Heart right ventricle (tissue), 16 donors: ENCODE measurements at places on chromosomes 7 and 10. TPM values are rescaled to one million over a fixed set of nuclear protein-coding genes. Genes with fewer than 3 reads are reported as not detected.

GRCh38 chr10:91036807-91037411, 116.0 kb upstream of the ANKRD1 start:
- DNase-seq: no peak

GRCh38 chr10:1595242-1595600, 142.1 kb downstream of the ADARB2 start:
- DNase-seq: no peak

GRCh38 chr10:132100556-132101349, 35.0 kb downstream of the JAKMIP3 start:
- no peak for DNase-seq

The DOCK4 gene
- 2.6 TPM for polyA plus RNA-seq

The CYP2E1 gene
- polyA plus RNA-seq: 0.80 TPM

- DNase-seq: no peak
These were observed 300.5 kb upstream of the MYO3A start for GRCh38 chr10:25633542-25633941.

DNA sequence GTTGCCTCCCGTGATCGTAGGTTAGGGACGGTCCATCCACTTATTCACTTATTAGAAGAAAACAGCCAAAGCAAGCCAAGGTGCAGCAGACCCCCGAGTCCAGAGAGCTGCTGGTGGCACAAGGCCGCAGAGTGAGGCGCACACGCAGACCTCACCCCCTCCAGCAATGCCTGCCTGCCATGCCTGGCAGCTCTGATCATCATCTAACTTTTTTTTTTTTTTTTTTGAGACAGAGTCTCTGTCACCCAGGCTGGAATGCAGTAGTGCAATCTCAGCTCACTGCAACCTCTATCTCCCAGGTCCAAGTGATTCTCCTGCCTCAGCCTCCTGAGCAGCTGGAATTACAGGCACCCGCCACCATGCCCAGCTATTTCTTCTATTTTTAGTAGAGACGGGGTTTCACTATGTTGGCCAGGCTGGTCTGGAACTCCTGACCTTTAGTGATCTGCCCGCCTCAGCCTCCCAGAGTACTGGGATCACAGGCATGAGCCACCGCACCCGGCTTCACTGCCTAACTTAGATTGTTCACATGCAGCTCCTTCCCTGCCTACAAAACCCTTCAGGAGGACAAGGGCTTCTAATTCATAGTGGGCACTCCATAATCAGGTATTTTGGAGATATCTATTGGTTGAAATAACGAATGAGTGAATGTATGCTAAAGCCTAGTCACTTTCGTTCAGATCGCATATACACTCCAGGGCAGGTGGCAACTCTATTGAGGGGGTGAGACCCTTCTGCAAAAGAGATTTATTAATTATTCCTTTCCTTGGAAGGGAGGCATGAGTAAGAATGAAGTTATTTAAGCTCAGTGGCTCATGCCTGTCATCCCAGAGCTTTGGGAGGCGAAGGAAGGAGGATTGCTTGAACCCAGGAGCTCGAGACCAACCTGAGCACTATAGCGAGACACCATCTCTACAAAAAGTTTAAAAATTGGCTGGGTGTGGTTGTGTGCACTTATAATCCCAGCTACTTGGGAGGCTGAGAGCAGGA, 15.9 kb downstream of the TRIM56 start:
- no peak for DNase-seq

DNA sequence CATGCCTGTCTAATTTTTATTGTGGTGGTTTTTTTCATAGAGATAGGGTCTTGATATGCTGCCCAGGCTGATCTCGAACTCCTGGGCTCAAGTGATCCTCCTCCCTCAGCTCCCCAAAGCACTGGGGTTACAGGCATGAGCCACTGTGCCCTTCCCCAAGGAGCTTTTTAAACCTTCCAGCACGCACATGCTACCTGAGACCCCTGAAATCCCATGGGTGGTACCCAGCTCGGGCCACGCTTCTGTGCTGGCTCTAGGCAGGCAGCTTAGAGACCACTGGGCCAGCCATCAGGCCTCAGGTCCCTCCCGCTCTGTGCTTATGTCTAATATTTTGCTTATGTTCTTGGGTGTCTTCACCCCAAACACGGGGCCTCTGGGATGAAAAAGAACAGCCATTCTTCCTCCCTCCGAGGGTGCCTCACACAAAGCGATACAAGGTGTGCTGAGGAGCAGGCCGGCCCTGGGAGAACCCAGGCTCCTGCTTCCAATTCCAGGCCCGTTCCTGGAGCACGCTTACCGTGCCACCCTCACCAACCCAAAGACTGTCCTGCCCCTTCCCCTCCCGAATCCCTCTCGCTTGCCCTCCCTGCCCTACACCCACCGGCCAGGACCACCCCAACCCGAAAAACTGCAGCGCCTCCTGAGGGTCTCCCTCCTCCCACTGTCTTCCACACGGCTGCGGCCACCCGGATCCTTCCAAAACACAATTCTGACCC, 10.9 kb downstream of the SPOCK2 start:
- no peak for DNase-seq

- DNase-seq: no peak
These were observed 196.3 kb upstream of the KLF6 start for GRCh38 chr10:3981300-3981699.

- DNase-seq: no peak
These were observed 1.9 kb downstream of the LRRC72 start for GRCh38 chr7:16528520-16528919.

The DGKB gene
- polyA plus RNA-seq: under 0.01 TPM

DNA sequence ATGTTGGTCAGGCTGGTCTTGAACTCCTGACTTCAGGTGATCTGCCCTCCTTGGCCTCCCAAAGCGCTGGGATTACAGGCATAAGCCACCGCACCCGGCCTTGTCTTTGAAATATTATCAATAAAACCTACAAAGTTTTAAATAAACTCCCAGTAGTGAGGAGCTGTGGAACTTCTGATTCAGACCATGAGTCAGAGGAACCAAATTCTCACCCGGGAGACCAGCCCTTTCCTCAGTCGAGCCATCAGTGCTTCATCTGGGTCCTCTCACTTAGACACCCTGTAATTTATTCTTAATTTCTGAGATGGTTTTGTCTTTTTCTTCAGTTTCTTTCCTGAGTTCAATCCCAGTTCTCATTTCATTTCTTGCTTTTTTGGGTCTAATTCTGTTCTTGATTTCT, 68.6 kb downstream of the DYNC2I1 start:
- no peak for DNase-seq

The MSMB gene
- polyA plus RNA-seq: not detected

DNA sequence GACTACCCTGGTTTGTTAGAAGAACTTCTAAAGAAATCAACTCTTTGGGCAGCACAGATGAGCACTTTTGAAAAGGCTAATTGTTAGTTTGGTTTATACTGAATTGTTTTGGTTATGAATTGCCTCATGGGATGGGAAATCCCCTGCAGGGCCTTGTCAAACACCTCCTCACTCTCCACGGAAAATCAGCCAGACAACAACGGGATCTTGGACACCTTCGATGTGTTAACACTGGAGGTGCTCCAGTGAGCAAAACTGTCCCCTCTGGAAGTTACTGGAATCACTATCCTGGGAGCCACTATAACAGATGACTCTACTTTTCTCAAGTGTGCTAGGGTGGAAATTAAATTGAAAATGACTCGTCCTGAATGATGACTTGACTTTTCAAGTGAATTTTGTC, 38.7 kb downstream of the CDK6 start:
- no peak for DNase-seq

The TMEM176B gene
- polyA plus RNA-seq: 24.8 TPM

- no peak for DNase-seq
These were observed 86.5 kb upstream of the LRRC4 start for GRCh38 chr7:128117691-128118090.

- DNase-seq: no peak
These were observed 10.8 kb upstream of the VWC2 start for GRCh38 chr7:49762666-49763065.

- DNase-seq: no peak
These were observed 151.0 kb upstream of the AHR start for GRCh38 chr7:17147409-17147808.

The IRF5 gene
- polyA plus RNA-seq: 1.3 TPM

DNA sequence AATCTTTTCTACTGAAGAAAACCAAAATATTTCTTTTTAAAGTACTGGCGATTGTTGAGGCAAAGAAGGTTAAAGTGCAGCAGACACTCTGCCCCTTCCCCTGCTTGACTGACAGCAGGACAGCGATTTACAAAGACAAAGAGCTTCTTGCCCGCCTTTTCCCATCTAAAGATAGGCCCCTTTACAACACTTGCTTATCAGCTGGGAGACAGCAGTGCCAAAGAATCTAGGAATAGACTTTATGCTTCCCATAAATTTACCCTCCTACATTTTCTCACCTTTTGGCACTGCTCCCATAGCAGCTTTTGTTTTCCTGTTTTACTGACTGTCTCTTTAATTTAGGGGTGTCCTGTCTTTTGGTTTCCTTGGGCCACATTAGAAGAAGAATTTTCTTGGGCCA, 824.1 kb downstream of the CCSER2 start:
- no peak for DNase-seq

The AKR1C8 gene
- not detected for polyA plus RNA-seq

- DNase-seq: no peak
These were observed 3.5 kb upstream of the CCDC126 start for GRCh38 chr7:23593706-23594105.

- DNase-seq: no peak
These were observed 219.9 kb downstream of the DKK1 start for GRCh38 chr10:52533986-52534385.

DNA sequence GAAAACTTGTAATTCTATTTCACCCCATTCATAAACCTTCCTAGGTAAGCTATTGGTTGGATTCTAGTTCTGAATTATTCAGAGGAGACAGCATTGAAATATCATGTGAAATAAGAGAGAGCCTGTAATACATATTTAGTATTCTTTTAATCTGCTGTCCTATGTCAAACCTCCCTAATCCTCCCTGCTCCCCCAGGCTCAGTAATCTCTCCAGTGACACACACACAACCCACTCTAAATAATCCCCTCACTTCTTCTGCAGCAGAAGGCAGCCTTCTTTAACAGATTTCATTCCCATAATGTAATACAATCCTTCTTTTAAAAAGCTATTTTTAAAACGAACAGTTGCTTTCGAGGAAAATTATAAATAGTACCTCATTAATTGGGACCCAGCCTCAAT, 639.7 kb upstream of the AUTS2 start:
- DNase-seq: no peak

- DNase-seq: no peak
These were observed 45.0 kb downstream of the ZCCHC24 start for GRCh38 chr10:79400146-79401004.

The GFRA1 gene
- 1.3 TPM for polyA plus RNA-seq

GRCh38 chr7:129750501-129750900, 139.0 kb downstream of the NRF1 start:
- no peak for DNase-seq

GRCh38 chr10:107834706-107835105, 670.2 kb upstream of the SORCS1 start:
- no peak for DNase-seq

DNA sequence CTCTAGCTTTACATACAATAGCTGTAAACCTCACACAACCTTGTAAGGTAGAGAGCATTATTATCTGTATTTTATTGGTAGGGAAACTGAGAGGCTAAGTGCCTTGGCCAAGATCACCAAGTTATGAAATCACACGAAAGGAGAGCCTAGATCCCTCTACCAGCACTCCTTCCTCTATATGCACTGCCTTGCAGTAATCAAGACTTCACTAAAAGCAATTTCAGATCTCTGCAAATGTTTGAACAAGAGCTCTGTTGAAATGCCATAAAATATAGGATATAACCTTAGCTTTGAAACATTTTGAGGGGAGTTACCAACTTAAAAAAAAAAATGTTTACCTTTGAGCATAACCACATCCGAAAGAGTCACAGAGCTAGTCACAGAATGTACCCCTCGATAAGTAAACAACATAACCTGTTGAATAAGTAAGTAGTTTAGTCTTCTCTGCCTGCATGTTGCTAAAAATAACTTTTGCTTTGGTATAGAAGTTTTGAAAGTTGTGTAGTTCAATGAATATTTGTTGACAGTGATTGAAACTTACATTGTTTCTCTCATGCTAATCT, 709.4 kb downstream of the AUTS2 start:
- DNase-seq: no peak

DNA sequence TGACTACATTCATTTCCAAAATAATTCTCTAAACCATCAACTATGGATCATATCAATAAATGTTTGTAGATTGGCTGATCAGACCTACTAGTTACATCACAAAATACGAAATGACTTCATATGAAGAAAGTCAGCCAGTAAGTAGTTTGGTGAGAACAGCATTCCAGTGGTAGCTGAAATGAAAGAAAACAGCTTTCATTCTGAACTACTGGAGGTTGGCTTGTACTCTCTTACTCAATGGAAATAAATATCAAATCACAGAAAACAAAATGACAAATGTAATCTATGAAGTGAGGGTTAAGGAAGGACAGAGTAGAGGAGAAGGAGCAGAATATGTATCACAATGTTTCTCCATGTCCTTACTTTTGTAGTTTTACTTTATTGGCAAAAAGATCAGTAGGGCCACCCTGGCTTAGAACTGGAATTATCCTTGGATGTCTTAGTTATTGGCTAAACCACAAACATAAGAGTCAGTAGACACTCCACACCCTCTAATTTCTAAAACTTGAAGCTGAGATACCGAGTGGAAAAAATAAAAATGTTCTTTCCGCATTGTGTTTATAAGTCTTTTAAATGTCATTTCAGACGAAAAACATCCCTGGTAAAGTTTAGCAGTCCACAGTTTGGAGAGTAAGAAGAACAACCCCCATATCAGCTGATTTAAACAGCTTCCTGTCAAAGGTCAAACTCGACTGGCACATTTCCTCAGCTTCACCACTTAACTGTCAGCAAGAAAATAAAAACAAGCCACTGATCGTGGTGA, 74.0 kb upstream of the DGKI start:
- no peak for DNase-seq

DNA sequence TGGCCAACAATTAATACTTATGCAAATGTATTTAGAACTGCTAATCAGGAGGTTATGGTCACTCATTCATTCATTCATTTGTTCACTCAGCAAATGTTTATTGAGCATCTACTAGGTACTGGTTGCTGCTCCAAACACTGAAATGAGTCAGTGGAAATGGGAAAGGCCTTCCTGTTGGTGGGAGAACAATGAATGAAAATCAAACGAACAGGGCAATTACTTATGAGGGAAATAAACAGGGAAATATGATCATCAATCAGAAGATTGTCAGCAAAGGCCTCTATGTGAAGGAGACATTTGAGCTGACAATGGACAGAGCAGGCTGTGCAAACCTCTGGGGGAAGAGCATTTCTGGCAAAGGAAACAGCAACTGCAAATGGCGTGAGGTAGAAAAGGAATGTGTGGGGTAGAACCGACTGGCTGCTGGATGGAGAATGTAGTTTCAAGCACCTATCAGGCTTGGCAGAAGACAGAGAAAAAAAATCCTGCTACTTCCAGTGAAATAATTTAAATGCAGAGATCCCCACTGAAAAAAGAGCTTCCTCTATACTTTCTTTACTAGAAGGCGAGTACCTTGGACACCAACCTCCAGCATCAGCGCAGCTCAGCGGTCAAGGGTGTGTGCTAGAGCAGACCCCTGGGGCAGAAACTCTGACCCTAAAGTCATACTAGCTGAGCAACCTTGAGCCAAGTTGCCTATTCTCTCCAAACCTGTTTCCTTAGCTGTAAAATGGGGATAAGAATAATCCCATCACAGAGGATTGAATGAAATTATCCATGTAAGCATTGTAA, 108.8 kb upstream of the EEPD1 start:
- no peak for DNase-seq

- no peak for DNase-seq
These were observed 204.5 kb upstream of the CDCA7L start for GRCh38 chr7:22150221-22150620.
